ENCODE measurements at places on chromosomes 11 and 22.

GRCh38 chr22:26894766-26895485, 237.5 kb downstream of the MIAT start:
- DNase-seq, result no peak

- no peak for DNase-seq
Measured at GRCh38 chr22:46064228-46064965, 85.9 kb upstream of the PPARA start.

DNA sequence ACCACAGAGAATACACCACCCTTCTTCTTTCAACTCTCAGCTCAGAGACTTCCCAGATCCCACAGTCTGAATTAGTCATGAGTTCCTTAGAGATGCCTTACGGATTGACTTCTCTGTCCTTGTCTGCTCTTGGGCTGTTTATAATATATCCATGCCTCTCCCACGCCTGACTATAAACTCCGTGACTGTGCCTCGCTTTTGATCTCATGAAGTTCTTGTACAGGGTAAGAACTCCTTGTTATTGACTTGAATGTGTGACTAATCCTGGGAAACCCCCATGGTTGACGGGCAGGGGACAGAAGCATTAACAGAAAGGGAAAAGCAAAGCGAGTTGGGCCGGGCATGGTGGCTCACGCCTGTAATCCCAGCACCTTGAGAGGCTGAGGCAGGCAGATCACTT, 62.4 kb upstream of the POU2AF1 start:
- no peak for DNase-seq

DNA sequence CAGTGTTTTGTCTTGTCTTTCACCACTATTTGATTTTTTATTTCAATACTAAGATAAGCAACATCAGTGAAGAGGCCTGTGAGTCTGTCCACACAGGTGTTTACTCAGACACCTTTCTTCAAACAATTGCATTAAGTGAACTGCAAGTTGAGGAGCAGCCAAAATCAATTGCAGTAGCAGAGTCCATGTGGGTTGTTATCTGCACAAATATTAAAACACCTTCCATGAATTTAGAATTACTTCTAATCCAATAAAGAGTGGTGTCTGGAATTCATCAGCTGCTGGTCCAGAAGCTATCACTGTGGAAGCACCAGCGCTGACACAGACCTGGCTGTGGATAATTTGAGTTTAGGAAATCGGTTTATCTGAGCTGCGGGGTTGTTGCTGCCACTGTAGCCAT, 83.5 kb upstream of the FAT3 start:
- DNase-seq, result no peak

GRCh38 chr11:115181538-115181937, 322.7 kb downstream of the CADM1 start:
- no peak for DNase-seq

- no peak for DNase-seq
Measured at GRCh38 chr11:22602504-22602903, 23.1 kb downstream of the FANCF start.

DNA sequence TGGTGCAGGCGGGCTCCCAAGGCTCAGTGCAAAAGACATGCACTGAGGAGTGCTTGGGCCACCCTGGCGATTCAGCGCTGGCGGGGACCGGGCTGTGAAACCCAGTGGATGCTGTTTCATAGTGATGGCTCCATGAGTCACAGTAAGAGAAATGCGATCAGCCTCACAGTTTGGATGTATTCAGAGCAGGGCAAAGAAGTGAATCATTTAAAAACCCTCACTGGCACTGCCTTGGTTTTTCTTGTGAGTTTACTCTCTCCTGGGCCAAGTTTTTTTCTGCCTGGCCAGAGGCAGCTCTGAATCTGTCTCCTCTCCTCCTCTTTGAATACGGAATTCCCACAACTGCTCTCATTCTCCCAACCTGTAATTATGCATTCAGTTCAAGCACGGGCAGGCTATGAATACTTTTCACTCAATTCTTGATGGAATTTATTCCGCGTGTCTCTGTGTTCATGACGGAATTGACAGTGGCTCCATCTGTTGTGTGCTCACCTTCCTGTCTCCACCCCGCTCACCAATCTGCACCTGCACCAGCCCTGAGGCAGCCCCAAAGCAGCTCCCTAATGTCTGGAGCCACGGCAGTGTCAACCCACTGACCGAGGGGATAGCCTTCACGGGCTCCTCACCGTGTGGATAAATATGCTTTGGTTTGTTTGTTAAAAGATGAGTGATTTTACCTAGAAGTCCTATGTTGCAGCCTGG, 14.9 kb downstream of the ADAMTS8 start:
- DNase-seq, result no peak

- DNase-seq, result no peak
Measured at GRCh38 chr22:48849219-48849912, 978.3 kb downstream of the BRD1 start.

GRCh38 chr11:124608147-124608546, 3.1 kb upstream of the PANX3 start:
- DNase-seq, result no peak

- DNase-seq, result no peak
Measured at GRCh38 chr11:38667359-38667758, 2069.3 kb upstream of the RAG2 start.

GRCh38 chr11:86440843-86441242, 66.2 kb downstream of the CCDC81 start:
- no peak for DNase-seq

- peak; percentile 85 for DNase-seq
Measured at GRCh38 chr11:313787-314553, at the start of gene IFITM1. Gene IFITM1, plus strand, starts transcription at chr11:314040. Its CDS starts 131 bp downstream, at chr11:314171.

- DNase-seq, result no peak
Measured at GRCh38 chr22:32319861-32320406, 37.7 kb upstream of the RFPL3 start.

- no peak for DNase-seq
Measured at GRCh38 chr11:10243896-10244575, 50.0 kb downstream of the SBF2 start.

GRCh38 chr11:134754521-134755198, 342.6 kb upstream of the B3GAT1 start:
- no peak for DNase-seq

GRCh38 chr11:124834526-124835180, 30.6 kb upstream of the ROBO3 start:
- DNase-seq, result no peak

DNA sequence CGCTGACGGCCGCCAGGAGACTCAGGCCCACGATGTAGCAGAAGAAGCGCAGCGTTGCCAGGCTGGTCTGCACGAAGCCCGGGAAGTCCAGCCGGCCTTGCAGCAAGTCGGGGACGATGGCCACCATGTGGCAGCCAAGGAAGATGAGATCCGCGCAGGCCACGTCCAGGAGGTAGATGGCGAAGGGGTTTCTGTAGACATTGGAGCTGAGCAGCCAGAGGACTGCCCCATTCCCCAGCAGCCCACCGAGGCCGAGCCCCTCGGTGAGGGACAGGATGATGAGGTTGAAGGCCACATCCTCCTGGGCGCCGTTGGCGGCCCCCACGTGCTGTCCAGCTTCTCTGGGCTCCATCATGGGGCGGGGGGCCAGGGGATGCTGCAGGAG, 3.8 kb downstream of the MRGPRE start:
- DNase-seq, result no peak

GRCh38 chr11:70517988-70518907, 119.9 kb downstream of the CTTN start:
- DNase-seq, result no peak

DNA sequence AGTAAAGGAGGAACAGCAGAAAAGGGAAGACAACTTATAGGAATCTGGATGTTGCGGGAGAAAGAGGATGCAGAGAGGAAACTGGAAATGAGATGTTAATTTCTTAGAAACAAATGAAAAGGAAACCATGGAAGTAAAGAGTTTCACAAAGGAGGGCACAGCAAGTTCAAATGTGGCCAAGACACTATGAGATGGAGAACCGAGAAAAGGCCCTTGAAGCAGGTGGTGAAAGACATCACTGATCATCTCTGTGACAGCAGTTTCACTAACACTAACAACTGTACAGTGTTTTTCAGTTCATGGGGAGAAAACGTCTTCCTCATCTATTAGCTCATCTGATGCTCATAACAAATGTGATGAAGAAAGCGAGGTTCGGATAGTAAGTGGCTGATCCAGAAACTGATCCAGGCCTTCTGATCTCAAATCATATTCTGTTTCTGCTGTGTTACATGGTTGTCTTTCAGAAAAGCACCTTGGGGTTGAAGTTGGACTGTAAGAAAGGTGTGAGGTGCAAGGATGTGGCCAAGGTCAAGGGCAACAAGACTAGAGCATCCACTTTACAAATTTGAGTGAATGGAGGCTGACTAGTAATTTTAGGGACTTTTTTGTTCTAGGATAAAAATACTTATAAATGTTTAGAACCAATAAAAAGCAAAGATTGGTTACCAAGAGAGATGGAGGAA, 492.1 kb upstream of the CADM1 start:
- DNase-seq, result no peak

- no peak for DNase-seq
Measured at GRCh38 chr22:37547251-37547741, 13.0 kb upstream of the CDC42EP1 start.

DNA sequence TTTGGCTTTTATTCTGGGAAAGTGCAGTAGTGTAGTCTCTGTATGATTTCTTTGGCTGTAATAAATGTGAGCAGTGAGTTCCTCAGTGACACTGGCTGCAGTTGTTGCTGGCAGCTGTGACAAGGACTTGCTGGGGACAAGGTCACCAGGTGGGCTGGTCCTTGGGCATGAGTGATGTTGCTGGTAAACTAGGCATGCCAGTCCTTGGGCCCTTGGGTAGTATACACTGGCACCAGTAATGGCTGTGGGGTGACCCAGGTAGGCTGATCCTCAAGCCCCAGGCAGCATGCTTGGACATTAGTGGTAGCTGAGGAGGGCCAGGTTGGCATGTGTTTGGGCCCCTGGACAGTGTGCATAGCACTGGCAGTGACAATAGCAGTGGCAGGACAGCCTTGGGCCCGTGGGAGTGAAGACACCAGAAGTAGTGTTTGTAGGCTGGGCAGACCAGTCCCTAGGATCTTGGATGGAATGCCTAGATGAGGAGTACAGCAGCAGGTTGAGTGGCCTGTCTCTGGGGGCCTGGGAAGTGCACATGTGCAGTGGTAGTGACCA, 164.3 kb downstream of the GUCY1A2 start:
- no peak for DNase-seq

GRCh38 chr11:96474263-96474662, 84.5 kb downstream of the JRKL start:
- DNase-seq, result no peak

DNA sequence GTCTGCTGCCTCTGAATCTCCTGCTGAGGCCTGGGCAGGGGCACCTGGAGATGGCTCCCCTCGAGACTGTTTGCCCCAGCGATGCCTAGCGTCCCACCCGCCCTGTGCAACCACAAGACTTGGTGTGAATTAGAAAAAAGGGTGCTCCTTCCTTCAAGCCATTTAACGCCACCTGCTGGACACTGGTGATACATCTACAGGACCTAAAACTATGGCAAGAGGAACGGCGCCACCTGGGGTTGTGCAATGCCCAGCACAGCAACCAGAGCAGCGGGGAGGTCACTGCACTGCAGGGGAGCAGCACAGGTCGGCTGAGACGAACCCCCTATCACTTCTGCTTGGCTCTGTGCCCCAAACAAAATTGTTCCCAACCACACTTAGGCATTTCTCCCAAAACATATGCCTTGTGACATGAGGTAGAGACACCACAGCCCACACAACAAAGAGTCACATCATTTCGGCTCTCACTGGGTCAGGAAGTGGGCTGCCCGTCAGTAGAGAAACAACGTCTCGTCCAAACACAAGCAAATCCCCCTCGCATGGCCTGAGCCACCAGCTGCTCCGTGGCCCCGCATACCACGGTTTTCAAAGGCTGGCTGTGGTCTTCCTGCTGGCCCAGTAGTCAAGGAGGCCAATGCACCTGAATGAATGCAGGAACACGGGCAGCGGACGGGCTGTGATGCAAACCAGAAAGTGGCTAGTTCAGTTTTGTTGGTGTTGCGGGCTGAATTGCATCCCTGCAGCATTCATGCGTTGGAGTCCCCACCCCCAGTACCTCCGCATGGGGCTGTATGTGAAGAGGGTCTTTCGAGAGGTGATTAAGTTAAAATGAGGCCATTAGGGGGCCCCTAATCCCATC, 171.9 kb downstream of the SHANK2 start:
- peak; percentile 51 for DNase-seq

- DNase-seq, result no peak
Measured at GRCh38 chr22:23110922-23111527, 30.8 kb downstream of the RSPH14 start.

DNA sequence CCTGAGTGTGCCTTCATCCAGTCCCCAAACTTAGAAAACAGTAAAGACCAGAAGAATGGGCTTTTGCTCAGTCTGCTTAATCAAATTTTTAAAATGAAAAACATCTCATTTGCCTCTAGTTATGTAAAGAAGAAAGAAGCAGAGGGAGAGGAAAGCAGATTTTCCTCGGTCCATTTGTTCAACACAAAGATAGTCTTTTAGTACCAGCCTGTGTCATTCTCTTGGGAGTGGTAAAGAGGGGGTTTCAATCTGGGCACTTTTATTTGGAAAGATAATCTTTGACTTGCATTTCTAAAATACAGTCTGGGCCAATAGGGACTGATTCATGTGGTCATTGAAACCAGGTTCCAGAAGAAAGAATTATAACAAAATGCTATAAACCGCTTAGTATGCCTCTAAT, 29.5 kb downstream of the KREMEN1 start:
- no peak for DNase-seq

DNA sequence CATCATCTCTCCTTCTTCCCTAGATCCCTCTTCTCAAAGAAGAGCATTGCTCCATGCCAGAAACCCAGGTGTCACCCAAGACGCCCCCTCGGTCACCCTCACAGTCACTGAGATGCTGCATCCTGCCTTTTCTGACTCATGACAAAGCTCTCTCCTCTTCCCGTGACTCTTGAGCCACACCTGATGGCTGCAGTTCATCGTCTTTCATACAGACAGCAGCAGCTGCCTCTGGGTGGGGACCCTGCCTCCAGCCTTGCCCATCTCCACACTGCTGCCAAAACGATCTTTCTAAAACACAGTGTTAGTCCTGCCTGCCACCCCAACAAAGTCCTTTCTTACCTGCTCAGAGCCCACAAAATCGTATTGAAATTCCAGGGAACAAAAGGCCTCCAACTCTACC, 44.8 kb downstream of the BUD13 start:
- DNase-seq, result no peak

DNA sequence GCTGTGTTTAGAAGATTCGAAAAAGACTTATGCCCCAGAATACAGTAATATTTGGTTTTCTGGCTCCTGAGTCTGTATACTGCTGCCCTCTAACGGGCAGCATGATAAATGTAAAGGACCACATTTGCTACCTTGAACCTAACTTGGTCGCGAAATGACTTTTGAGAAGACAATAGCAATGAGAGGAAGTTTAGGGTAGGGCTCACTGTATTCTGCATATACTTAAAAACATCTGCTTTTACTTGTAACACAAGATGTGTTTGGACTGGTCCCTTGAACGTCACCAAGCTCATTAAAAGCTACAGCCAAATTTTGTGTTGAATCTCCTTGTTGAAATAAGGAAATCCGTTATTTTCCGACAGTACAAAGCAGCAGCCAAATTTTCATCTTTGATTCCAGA, 309.1 kb downstream of the SWAP70 start:
- DNase-seq, result peak; percentile 44

DNA sequence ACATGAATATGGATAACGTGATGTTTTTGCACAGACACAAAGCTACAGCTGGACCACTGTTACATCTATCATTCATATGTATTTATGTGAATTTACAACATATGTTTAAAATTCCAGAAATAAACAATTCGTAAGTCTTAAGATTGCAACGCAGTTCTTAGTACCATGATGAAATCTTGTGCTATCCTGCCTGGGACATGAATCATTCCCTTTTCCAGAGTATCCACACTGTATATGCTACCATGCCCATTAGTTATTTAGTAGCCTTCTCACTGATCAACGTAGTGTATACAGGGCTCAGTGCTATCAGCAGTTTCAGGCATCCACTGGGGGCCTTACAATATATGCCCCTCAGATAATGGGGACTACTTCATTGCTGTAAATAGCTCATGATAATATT, 4.3 kb downstream of the ATL3 start:
- no peak for DNase-seq

Data from activated CD4-positive, alpha-beta T cell treated with anti-CD3 and anti-CD28 coated beads, Interleukin-2, amount 10 ng/mL, durations not matched to agents 7 days and 5 days (primary cell).